Activated CD4-positive, alpha-beta T cell treated with anti-CD3 and anti-CD28 coated beads for 24 hours (primary cell): ENCODE measurements at places on chromosomes 6 and 20.

GRCh38 chr6:70874181-70874913 is 82.5 kb downstream of the B3GAT2 start:
- no peak for DNase-seq

- no peak for DNase-seq
Observed at GRCh38 chr6:103405321-103405720, 1454.4 kb downstream of the HACE1 start.

- DNase-seq = no peak
Observed at GRCh38 chr20:59631751-59632540, 27.6 kb downstream of the PHACTR3 start.

DNA sequence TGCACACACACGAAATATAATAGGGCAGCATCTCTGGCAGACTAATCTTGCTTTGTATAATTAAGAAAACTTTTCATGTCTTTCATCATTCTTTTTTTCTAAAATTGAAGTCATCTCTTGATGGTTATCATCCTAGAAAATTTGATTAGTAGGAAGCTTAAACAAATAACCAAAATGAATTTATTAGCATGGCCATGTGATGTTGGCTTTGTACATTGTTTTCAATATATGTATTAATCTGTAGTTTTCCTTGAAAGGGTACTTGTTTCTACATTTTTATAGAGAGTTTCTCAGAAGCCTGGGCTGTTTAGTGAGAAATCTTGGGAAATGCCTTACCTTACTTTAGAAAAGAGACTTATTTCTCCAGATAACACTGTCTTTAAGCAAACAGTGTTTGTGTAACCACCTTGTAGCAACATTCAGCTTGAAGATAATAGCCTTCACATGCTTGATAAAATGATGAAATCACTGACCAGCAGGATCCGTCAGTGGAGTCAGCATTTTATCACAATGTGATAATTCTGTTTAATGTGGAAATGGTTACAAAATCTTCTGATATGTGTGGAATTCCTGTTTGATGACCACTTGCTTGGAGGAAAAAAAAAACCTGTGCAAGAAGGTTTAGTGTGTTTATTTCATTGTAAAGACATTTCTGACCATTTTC is 147.8 kb downstream of the MACROD2 start:
- no peak for DNase-seq

DNA sequence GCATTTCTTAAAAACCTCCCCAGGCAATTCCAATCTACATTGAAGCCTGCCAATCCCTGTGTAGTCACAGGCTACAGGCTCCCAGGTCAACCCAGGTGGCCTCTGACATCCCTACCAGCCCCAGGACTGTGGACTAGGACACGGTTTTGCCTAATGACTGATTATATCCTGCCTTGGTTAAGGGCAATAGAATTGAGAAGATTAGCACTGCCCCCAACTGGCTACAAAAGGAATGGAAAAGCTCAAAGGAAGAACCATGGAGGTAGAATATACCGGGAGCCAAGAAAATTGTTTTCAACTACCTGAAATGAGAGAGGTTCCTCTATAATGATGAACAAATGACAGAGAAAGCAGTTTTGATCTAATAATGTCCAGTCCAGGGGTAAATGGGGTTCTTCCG is 421.1 kb upstream of the AGPAT4 start:
- DNase-seq = no peak

DNA sequence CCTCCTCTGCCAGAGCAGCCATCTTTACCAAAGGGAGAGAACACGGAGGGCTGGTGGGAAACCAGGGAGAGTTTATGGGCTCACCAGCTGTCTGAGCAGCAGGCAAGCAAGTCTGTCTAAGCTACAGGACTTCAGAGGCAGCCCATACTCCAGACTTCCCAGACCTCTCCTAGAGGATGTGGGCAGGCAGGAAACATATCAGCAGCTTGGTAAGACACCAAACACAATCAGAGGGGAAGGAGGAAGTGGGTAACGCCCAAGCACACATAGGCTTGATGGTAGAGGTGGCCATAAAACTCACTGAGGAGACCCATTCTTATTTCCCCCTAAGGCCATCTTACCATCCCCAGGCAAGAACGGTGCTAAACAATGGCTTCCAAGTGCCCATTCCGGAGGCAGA is 143.1 kb upstream of the ARID1B start:
- DNase-seq = no peak

DNA sequence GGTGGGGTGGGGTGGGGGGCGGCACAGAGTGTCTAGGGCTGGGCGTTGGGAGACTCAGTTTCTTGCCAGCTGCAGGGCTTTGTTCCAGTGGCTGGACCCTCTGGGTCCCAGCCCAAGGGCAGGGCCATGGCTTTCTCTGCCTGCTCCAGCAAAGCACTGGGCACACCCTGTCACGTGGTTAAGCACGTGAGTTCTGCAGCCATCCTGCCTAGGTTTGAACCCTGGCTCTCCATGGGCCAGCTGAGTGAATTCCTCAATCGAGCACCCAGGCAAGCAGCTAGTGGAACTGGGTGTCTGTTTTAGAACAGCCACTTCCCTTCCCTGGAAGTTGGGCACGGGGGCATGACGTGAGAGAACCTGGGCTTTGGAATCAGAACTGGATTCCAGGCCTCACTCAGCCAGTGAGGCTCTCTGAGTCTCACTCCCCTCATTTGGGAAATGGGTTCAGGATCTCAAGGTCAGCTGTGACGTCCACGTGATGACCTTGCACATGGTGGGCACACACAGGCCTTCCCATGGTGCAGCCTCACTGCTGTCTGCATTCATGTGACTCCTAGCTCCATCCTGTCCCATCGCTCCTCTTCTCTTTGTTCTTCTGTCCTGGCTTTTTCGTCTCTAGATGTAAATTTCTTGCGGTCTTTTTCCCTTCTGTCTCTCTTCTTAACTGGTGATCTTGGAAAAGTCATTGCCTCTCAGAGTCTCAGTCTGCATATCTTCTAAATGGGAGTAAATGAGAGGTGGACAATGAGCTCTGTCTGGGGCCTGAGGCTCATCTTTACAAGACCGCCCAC is 45.9 kb downstream of the NOL4L start:
- DNase-seq = no peak

DNA sequence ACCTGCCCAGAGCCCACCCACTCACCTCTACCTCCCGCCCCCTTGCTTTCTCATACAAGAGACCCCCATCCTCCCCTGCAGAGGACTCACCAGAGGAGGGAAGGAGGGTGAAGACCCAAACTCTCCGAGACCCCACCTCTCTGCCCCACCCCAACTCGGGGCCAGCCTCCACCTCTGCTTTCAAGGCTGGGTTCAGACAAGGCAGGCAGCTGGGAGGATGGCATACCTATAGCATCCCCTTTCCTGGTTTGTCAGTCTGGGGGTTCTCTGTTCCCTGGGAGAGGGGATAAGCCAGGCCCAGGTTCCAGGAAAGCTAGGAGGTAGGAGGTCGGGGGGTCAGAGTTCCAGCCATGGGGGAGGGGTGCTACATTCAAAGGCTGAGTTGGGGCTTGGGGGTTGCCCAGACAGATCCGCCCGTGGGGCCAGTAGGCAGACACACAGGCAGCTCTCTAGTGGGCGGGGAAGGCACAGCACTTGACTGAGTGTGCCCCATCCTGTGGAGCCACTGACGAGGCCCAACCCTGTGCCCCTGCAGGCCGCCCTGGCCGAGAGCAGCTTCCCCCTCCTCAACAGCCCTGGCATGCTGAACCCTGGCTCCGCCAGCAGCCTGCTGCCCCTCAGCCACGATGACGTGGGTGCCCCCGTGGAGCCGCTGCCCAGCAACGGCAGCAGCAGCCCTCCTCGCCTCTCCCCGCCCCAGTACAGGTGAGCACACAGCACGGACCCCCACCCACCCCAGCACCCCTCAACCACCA is 40.8 kb upstream of the MDFI start:
- DNase-seq = no peak

- no peak for DNase-seq
Observed at GRCh38 chr20:54356801-54357200, 118.6 kb upstream of the DOK5 start.

GRCh38 chr6:38750968-38751615 is 36.0 kb downstream of the DNAH8 start:
- no peak for DNase-seq

GRCh38 chr20:8542110-8542486 is 410.0 kb downstream of the PLCB1 start:
- DNase-seq = no peak

GRCh38 chr20:38034108-38034649 is 633 bp downstream of the RPRD1B start:
- DNase-seq = no peak

DNA sequence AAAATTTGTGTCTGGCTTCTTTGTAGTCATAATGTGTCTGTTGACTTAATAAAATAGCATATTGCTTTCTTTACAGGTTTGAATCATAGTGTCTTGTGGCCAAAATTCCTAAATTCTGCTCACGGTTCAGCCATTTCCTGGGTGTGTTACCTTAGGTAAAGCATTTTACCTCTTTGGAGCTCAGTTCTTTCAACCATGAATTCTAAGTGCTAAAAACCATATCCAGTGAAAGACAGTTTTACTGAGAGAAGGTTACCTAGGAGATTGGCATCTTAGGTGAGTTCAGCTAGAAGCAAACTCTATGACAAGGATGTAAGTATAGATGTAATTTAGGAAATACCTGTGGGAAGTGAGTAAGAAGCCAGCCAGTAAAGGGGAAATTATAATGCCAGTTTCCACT is 20.7 kb downstream of the CRYBG1 start:
- DNase-seq = no peak

- DNase-seq = no peak
Observed at GRCh38 chr6:5752391-5752680, 254.4 kb downstream of the NRN1 start.

GRCh38 chr6:110485491-110485890 is 9.1 kb upstream of the SLC22A16 start:
- DNase-seq = no peak

DNA sequence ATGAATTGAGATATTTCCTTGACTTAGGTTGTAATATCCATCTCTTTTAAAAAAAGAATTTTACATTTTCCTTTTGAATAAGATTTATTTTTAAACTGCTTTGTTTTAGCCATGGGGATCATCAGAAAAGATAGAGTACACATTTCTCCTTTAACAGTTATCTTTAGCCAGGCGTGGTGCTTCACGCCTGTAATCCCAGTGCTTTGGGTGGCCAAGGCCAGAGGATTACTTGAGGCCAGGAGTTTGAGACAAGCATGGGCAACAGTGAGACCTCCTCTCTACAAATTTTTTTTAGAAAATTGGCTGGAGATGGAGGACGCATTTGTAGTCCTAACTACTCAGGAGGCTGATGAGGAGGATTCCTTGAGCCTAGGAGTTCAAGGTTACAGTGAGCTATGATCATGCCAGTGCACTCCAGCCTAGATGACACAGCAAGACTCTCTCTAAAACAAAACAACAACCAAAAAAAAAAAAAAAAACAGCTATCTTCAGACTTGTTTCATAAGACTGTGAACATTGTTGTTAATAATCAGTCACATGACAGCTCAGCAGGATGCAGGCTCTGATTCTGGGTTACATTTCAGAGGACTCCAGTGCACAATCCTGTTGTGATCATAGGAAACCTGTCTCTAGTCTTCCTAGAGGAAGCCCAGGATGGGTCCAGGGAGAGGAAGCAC is 2.0 kb upstream of the SLC17A3 start:
- DNase-seq = no peak

GRCh38 chr6:161029195-161029809 is 37.7 kb downstream of the MAP3K4 start:
- no peak for DNase-seq

GRCh38 chr6:126477678-126478077 is 137.8 kb downstream of the CENPW start:
- DNase-seq = no peak

DNA sequence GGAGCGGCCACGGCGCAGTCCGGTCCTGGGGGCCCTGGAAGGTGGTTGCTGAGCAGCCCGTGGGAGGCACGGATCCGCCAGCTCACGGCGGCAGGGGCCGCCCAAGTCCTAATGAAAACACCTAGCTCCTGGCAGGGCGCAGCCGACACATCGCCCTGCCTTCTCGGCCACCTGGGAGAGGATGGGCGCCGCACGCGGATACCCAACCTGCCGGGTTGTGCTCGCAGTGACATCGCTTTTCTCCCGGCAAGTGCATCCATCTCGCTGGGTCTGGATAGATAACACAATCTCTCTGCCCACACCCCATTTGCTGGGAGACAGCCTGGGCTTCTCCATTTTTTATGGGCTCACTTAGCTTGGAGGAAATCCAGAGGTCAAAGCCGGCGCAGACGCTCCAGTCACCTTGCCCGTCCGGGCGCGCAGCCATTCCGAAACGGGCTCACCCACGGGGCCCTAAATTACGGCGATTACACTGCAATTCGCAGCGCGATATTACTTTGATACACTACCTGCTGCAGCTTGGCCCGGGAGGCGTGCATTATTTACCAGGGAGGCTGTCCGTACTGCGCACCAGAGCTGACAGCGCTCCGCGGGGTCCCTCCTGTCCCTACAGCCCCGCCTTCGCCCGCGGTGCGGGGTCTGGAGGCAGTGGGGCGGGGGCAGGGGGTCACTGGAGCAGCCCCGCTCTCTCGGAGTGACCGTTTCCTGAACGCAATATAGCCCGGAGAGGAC is 36.2 kb upstream of the CCDC167 start:
- no peak for DNase-seq

GRCh38 chr6:21731411-21732031 is 138.0 kb downstream of the SOX4 start:
- DNase-seq = no peak

DNA sequence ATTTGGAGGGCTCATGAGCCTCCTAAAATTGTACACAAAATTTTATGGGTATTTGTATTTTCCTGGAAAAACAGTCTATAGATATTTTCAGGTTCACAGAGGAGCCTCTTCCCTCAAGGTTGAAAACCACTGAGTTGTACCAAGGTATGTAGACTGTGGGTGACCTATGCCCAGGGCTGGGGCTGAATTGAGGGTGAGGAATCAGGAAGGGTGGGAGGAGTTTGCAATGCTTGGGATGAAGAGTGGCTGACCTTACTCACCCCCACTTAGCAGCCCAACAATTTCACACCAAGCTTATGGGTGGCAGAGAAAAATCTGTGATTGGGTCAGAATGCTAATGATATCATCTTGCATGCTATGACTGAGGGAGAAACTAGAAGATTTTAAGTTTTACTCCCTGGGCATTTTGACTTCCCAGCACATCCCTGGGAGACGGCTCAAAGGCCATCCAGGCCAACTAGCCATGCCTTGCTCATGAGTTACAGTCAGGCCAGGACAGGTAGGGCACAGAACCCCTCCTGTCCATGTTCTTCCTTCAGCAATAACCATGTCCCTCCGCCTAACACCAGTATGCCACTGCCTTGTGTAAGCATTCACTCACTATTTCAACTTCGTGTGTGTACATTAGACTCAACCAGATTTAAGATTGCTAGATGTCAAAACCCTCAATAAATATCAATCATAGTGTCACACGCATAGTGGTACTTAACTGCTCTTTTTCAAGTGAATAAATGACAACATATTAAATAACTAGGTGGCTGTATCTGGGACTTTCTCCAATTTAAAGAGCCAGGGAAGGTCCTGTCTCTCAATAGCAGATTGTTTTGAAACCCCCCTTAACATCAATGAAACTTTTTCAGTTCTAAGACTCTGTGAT is 16.6 kb downstream of the ADTRP start:
- DNase-seq = no peak

DNA sequence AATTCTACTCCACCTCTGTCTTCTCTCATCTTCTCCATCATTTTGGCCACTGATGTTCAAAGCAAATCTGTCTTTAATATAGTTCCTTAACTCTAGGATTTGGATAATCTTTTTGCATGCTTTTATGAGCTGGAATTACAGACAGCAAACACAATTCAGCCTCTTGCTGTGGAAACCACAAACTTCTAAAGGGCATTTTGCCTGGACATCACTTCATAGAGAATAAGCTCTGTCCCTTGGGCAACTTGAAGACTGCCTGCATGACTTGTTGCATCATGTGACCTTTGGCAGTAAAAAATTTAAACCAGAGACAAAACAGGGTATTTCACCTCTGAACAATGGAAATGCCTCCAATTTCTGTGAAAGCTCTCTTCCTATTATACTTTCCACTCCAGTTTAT is 74.1 kb upstream of the HDDC2 start:
- no peak for DNase-seq
